ENCODE measurements at places on chromosomes 11 and 22.

DNA sequence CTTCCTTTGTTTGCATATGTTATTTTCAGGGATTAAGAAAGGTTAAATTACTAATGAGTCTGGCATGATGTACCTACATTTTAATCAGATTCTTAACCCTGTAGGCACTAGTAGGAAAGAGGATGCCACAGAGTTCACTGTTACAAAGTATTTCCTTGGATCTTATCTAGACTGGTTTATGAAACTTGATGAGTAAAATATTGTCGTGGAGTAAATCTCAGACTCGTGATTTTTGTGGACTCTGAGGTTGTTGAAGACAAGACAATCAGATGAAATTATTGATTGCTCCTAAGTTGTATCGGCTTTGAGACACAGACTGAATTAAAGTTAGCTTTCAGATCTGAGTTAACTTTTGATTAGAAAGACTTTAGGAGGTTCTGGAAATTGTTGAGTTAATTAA is 6.0 kb downstream of the KMT2A start:
- DNase-seq: no peak

GRCh38 chr22:44954149-44954548 is 55.7 kb downstream of the PHF21B start:
- DNase-seq: no peak

GRCh38 chr11:67820081-67820480 is 145.7 kb upstream of the ALDH3B2 start:
- no peak for DNase-seq

DNA sequence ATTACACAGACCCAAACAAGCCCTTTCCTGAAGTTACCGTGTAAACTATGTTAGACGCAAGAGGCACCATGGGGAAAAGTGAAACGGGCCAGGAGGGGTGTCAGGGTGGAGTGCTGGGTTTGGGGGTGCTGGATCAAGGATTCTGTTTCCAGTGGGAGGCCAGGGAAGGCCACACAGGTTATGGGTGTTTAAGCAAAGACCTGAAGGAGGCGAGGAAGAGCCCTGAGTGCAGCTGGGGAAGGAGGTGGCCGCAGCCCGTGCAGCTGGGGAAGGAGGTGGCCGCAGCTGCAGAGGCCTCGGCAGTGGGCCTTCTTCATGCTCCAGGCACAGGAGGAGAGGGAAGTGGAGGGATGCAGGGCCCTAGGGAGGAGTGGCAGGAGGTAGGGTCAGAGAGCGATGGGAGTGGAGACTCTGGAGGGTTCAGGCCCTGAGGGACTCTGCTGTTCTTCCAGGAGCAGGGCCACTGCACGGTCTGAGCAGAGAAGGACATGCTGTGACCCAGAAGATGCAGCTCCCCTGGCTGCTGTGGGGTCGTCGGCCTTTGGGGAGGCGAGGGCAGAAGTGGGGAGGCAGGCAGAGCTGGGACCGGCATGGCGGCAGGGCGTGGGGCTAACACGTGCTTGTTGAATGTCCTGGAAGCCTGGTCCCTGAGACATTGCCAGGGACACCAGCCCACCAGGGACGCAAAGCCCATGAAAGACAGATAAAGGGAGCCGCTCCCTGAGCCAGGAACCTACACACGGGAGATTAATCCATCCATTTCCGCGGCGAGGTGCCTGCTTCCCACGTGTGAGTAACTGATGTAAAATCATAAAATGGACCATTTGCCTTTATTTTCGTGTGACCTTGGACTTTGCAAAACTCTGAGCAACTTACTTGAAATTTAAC is 1049.1 kb downstream of the BRD1 start:
- no peak for DNase-seq

GRCh38 chr11:88310246-88310645 is 27.3 kb downstream of the CTSC start:
- no peak for DNase-seq

DNA sequence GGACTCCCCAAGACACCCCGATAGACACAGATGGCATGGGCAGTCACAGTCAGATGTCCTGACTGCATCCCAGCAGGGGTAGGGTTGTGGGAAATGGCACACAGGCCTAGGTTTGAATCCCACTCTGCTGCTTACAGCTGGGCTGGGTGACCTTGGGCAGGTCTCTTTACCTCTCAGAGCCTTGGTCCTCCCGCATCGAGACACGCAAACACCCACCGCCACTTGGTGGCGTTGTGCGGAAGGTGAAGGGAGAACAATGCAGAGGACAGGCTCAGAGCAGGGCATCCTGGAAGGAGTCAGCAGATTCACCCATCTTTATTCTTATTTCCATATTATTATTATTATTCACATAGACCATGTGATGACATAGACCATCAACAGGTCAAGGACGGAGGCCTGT is 140.5 kb downstream of the MIAT start:
- no peak for DNase-seq

- no peak for DNase-seq
Observed at GRCh38 chr11:19398273-19398672, 157.5 kb upstream of the E2F8 start.

DNA sequence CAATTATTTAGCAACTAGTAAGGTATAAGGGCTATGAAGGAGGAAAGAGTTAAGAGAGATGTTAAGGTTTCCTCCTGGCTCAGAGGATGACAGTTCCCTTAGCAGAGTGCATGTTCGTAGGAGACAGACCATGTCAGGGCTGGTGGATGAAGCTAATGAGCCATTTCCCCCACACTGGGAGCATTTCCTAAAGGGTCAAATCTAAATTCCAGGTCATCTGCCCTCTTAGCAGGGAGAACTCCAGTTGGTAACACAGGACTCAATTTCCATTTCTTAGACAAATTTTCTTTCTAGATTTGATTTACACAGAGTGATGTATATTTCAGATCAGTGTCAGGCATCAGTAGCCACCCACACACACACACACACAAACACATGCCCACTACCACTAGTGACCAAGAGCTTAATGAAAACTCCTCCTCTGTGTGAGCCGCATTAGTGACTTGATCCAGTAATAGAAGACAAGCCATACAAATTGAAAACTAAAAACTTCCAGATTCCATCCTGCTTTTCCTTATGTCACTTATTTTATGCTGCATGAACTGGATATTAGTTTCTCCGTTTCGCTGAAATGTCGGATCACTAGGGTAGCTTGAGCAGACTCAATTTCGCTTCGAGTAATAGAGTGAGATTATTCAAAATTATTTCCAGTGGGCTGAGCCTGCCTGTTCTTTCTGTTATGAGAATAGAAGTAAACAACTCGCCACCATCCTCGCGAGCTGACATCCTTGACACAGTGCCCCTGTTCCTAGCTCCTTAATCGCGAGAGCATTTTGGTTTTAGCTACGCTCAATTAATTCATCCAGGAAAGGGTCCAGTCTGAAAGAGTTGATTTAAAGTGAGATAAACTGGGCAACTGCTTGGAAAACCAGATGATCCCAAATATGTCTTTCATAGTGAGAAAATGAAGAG is 582.6 kb downstream of the SOX6 start:
- no peak for DNase-seq

DNA sequence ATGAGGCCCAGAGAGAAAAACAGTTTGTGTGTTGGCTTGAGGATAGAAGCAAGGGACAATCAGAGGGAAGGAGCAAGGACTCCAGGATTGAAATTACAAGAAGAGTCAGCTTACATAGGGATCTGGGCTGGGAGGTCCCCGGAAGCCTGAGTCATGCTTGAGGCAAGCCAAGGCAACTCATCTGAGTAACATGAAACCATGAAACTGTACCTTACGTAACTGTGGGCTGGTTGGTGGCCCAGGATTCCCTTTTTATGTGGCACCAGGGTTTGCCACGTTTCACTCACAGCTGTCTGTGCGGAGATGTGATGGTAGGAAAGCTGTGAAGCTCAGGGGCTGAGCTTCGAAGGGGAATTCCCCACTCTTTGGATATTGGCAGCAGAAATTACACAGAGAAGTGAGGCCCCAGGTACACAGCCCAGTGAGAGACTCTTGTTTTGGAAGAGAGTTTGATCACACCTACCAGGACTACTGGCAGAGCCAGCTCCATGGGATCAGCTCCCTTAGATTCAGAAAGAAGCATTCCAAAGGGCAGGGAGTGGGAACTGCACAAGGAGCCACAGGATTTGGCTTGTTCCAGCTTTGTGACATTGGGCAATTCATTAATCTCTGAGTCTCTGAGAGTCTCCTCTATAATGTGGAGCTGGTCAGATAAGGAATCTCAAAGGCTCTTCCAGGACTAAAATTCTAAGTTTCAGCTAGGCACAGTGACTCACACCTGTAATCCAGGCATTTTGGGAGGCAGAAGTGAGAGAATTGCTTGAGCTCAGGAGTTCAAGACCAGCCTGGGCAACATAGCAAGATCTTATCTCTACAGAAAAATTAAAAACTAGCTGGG is 7.8 kb downstream of the SLC5A1 start:
- DNase-seq: peak; percentile 19

- DNase-seq: no peak
Observed at GRCh38 chr22:42772647-42773046, 52.0 kb upstream of the A4GALT start.

DNA sequence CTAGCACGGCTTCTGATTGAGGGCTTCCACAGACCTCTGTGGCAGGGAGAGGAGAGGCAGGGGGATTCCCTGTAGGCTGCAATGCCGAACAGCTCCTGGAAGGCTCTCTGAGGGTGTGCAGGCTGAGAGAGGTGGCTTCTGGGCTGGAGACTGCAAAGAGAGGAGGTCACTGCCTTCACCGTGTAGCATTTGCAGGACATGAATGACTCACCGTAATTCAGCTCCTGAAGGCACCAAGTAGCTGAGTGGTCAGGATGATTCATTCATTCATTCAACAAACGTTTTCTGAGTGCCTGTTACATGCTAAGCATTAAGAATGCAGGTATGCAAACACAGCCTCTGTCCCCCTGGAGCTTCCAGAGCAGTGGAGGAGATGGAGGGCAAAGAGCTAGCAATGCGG is 18.0 kb upstream of the EIF3D start:
- no peak for DNase-seq

GRCh38 chr11:57162179-57162898 is 19.4 kb upstream of the LRRC55 start:
- no peak for DNase-seq

DNA sequence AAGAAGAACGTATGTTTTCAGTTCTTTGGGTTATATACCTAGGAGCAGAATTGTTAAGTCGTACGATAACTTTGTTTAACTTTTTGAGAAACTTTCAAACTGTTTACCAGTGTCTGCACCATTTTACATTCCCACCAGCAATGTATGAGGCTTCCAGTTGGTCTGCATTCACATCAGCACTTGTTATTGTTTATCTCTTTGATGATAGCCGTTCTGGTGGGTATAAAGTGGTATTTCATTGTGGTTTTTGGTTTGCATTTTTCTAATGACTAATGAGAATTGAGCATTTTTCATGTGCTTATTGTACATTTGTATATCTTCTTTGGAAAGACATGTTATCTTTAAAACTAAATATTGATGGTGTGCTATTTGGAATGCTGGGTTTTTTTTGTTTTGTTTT is 59.8 kb downstream of the KDM2A start:
- DNase-seq: no peak

- DNase-seq: no peak
Observed at GRCh38 chr22:30878516-30879414, 89.8 kb downstream of the MORC2 start.

GRCh38 chr11:72850832-72851231 is 36.6 kb downstream of the ATG16L2 start:
- DNase-seq: no peak

DNA sequence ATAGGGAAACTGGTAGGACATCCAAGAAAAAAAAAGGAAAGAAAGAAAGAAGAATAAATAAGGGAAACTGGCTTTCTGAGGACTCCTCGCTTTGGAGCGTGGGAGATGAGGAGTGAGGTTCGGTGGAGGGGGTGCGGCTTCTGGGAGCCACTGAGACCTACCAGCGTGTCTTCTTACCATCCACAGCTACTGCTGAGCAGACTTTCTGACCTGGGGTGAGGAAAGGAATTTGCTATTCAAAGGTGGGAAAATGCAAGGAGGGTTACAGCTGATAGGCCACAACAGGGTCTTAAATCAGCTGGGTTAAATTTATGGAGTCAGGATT is 488 bp upstream of the SELENOM start:
- no peak for DNase-seq

- peak; percentile 27 for DNase-seq
Observed at GRCh38 chr22:36659762-36660509, 43.6 kb downstream of the CACNG2 start.

DNA sequence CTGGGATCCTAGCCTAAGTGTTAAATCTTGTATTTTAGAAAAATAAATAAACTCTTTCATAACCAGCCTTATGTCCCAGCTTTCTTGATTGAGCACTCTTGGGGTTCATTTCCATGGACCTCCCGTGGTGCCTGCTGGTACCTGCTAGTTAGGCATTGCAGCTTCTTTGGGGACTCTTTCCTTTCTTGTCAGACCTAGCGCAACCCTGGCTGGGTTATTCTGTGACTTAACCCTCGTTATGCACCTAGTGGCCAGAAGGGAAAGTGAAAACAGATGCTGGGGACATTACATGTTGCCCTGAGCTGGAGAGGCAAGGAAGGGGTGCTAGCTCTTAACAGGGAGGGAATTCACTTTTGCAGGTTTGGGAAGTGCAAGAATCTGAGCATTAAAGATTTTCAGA is 46.8 kb downstream of the APIP start:
- no peak for DNase-seq

DNA sequence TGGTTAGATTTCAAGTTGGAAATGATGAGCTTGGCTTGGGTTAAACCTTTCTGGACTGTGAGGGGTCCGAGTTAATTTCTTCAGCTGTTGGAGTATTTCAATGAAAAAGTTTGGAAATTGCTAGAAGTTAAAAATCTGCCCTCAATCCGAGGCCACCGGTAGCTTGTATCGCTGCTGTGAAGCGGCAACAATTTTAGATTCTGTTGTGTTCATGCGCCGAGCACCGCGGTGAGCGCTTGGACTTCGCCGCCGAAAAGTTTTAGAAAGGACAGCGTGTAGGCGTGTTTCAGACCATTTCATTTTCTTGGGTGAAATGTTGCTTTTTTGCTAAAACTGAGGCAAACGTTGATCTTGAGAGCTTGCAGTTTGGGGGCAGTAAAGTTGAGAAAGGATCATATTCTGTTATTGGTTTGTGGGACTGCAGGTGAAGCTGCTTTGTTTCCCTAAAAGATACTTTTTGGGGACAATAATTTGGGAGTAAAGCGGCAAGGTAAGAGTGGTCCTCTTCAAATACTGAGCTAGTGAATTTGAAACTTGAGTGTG is 928 bp downstream of the FBXO7 start:
- no peak for DNase-seq

DNA sequence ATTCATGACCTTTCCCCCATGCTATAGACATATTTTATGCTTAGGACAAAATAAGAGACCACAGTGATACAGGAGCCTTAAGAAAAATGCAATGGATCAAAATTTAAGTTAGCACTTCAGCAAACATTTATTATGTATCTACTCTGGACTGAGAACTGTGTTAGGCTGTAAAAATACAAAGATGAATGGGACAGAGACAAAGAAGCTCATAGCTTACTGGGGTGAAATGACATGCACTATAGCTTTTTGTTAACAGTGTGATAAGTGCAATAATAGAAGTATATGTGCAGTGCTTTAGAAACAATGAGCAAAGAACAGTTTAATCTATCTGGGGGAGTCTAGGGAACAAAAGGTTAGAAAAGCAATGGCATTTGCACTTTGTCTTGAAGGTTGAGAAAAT is 1543.1 kb downstream of the FAM181B start:
- DNase-seq: no peak

- no peak for DNase-seq
Observed at GRCh38 chr11:70637186-70637800, 239.0 kb downstream of the CTTN start.

All from stimulated activated CD8-positive, alpha-beta memory T cell treated with anti-CD3 and anti-CD28 coated beads, Interleukin-4, amount 100 ng/mL, for 4 hours (primary cell).